Tibial nerve (tissue), 4 donors: ENCODE measurements at places on chromosomes 16 and 17. TPM values are rescaled to one million over a fixed set of nuclear protein-coding genes. Genes with fewer than 3 reads are reported as not detected.

- no peak for DNase-seq
These were observed 116.7 kb downstream of the GAS7 start for GRCh38 chr17:10081571-10082169.

- no peak for DNase-seq
These were observed 4.7 kb upstream of the P2RX1 start for GRCh38 chr17:3921006-3921405.

DNA sequence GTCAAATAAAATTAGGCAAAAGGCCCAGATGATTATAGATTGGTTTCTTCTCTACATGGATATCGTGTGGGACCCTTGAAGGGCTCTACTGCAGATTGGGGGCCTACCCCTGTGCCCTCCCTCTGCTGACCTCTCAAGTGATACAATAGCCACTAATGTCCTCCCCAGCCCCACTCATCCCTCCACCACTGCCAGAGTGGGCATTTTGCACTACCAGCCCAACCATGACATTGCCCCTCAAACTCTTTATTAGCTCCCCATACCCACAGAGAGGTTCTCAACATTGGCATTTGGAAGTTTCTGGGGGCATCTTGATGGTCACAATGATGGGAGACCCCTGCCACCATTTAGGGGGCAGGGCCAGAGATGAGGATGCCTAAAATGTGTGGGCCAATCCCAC lies 41.8 kb downstream of the CCDC182 start:
- no peak for DNase-seq

- no peak for DNase-seq
These were observed 1253.7 kb upstream of the CDH8 start for GRCh38 chr16:63289834-63290460.

BCL6B gene
- total RNA-seq, result 1.9 TPM

CCL4L2 gene
- not detected for total RNA-seq
